CD4-positive, alpha-beta memory T cell (primary cell): ENCODE measurements at places on chromosomes 7 and 10.

- DNase-seq = no peak
- no peak overlapping the region for H3K4me3 ChIP-seq
- peaks cover 14% of the 10 kb centered on the region for H3K4me1 ChIP-seq
- no peak overlapping the region for H3K27ac ChIP-seq
- H3K36me3 ChIP-seq = no peaks in the 10 kb centered on the region
Measured at GRCh38 chr7:157009170-157009777, 1.2 kb downstream of the MNX1 start.

GRCh38 chr7:85535974-85536729, 349.3 kb upstream of the SEMA3D start:
- H3K27ac ChIP-seq = no peak overlapping the region
- DNase-seq = no peak
- H3K4me3 ChIP-seq = no peak overlapping the region
- H3K27me3 ChIP-seq = no peaks in the 10 kb centered on the region
- H3K36me3 ChIP-seq = no peaks in the 10 kb centered on the region

DNA sequence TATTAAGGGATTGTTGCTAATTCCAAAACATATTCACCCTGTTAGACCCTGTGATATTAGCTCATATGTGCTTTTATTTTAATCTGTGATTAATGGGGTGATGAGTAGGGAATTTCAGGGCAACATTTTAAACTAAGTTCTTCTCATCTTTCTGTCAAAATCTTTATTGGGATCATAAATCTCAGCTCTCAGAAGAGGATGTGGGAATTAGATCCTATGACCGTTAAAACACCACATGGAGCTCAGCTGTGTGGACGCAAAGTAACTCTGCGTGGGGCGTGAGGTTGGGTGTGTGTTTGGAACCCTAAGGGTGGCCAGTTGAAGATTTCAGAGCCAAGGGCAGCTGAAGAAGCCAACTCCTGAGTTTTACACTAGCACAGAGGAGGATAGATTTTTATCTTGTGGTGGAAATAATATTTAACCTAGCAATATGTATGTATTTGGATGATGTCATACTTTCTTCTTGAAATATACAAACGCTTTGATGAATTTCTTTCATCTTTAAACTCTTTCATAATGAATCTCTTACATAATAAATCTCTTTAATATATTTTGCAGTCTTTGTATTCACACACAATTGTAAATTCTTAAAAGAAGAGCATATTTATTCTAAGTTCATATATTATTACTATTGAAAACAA, 64.4 kb downstream of the EPDR1 start:
- no peaks in the 10 kb centered on the region for H3K4me1 ChIP-seq
- H3K4me3 ChIP-seq = no peak overlapping the region
- no peaks in the 10 kb centered on the region for H3K36me3 ChIP-seq
- no peak overlapping the region for H3K27ac ChIP-seq

GRCh38 chr10:17237149-17237527, 9.1 kb downstream of the VIM start:
- H3K4me1 ChIP-seq = peaks cover 42% of the 10 kb centered on the region
- no peak overlapping the region for H3K27ac ChIP-seq
- H3K4me3 ChIP-seq = no peak overlapping the region
- peaks cover 56% of the 10 kb centered on the region for H3K36me3 ChIP-seq
- no peaks in the 10 kb centered on the region for H3K27me3 ChIP-seq
- no peak for DNase-seq

DNA sequence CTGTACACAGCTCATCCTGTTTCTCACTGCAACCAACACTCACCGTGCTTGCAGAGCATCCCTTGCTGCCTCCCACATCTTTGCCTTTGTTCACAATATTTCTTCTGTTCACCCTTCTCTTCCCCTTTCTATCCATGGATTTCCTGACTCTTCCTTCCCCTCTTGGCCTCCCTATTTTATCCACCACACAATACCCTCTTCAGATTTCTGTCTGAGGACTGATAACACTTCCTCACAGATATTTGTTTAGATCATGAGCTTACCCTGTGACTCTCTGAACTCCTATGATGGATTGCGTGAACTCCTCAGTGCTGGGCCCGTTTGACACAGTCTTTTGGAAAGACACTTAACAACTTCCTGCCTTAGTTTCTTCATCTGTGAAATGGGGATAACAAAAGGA, 62.8 kb upstream of the GPR158 start:
- DNase-seq = no peak
- no peaks in the 10 kb centered on the region for H3K4me1 ChIP-seq

DNA sequence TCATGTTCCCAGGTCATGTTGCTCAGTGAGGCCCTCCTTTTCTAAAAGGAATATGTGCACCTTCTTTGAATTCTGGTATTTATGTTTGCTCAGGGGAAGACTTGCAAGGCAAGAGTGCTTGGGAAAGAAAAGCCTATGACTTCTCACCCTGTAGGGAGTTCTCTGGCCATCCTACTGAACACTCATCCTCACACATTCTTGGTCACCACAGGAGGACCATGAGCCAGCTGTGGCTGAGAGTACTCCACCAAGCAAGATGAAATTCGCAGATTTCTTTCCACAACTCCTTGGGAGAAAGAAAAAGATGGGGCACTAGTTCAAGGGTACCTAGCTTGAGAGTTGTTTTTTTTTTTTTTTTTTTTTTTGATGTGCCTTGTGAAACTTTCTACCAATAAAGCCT, 179.6 kb downstream of the FZD1 start:
- H3K4me3 ChIP-seq = no peak overlapping the region
- H3K36me3 ChIP-seq = no peaks in the 10 kb centered on the region
- no peak overlapping the region for H3K27ac ChIP-seq
- no peaks in the 10 kb centered on the region for H3K4me1 ChIP-seq

DNA sequence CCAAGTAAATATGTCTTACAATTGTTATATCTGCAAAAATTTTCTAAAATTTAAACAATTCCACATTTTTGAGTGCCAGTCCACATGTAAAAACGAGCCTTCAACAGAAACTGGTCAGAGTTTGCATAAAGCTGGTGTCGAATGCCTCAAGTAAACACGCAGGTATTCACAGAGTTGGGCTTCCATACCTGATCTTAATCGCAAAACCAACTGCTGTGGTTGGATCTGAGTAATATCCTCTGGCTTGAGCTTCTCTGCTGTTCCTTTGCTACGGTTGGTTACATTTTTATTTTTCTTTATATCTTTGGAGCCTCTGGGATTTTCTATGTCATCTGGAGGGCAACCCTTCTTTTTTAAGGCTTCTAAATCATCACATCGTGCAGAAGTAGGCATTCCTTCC, 28.4 kb downstream of the ITGB1 start:
- peaks cover 72% of the 10 kb centered on the region for H3K4me1 ChIP-seq
- H3K4me3 ChIP-seq = no peak overlapping the region
- peak; percentile 18 for DNase-seq
- no peaks in the 10 kb centered on the region for H3K27me3 ChIP-seq

DNA sequence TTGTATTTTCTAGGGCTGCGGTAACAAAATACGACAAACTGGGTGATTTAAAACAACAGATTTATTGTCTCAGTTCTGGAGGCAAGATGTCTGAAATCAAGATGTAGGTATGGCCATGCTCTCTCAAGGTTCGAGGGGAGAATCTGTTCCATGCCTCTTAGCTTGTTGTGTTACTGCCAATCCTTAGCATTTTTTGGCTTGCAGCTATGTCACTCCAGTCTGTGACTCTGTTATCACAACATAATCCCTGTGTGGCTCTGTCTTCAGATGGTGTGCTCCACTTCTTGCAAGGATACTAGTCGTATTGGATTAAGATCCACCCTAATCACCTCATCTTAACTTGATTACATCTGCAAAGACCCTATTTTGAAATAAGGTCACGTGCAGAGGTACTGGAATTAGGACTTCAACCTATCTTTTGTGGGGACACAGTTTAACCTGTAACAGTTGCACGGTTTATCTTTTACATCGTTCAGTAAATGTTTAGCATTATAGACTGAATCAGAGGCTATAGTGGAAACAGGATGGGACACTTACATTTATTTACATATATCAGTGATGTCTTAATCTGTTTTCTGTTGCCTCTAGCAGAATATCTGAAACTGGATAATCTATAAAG, 3.1 kb downstream of the C1GALT1 start:
- no peak overlapping the region for H3K27ac ChIP-seq
- no peak overlapping the region for H3K4me3 ChIP-seq
- DNase-seq = no peak

GRCh38 chr10:34537629-34538231, 277.4 kb downstream of the PARD3 start:
- DNase-seq = no peak
- no peaks in the 10 kb centered on the region for H3K27me3 ChIP-seq
- no peak overlapping the region for H3K4me3 ChIP-seq

GRCh38 chr7:21193895-21194294, 234.0 kb upstream of the SP4 start:
- no peaks in the 10 kb centered on the region for H3K27me3 ChIP-seq
- H3K36me3 ChIP-seq = no peaks in the 10 kb centered on the region
- no peaks in the 10 kb centered on the region for H3K4me1 ChIP-seq
- no peak for DNase-seq
- H3K27ac ChIP-seq = no peak overlapping the region

GRCh38 chr10:104589871-104590270, 51.2 kb upstream of the SORCS3 start:
- H3K27ac ChIP-seq = no peak overlapping the region
- no peak overlapping the region for H3K4me3 ChIP-seq
- no peaks in the 10 kb centered on the region for H3K36me3 ChIP-seq
- no peak for DNase-seq
- H3K27me3 ChIP-seq = no peaks in the 10 kb centered on the region

DNA sequence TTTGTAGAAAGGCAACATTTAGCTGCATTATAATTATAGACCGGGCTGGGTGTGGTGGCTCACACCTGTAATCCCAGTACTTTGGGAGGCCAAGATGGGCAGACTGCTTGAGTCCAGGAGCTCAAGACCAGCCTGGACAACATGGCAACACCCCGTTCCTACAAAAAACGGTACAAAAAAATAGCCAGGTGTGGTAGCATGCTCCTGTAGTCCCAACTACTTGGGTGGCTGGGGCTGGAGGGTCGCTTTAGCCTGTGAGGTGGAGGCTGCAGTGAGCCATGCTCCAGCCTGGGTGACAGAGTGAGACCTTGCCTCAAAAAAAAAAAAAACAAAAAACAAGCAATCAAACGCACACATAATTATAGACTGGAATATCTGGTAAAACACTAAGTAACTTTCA, 5.0 kb downstream of the YWHAG start:
- peaks cover 9% of the 10 kb centered on the region for H3K36me3 ChIP-seq
- no peak for DNase-seq
- H3K27me3 ChIP-seq = no peaks in the 10 kb centered on the region
- H3K4me1 ChIP-seq = peaks cover 71% of the 10 kb centered on the region
- no peak overlapping the region for H3K27ac ChIP-seq
- H3K4me3 ChIP-seq = no peak overlapping the region

DNA sequence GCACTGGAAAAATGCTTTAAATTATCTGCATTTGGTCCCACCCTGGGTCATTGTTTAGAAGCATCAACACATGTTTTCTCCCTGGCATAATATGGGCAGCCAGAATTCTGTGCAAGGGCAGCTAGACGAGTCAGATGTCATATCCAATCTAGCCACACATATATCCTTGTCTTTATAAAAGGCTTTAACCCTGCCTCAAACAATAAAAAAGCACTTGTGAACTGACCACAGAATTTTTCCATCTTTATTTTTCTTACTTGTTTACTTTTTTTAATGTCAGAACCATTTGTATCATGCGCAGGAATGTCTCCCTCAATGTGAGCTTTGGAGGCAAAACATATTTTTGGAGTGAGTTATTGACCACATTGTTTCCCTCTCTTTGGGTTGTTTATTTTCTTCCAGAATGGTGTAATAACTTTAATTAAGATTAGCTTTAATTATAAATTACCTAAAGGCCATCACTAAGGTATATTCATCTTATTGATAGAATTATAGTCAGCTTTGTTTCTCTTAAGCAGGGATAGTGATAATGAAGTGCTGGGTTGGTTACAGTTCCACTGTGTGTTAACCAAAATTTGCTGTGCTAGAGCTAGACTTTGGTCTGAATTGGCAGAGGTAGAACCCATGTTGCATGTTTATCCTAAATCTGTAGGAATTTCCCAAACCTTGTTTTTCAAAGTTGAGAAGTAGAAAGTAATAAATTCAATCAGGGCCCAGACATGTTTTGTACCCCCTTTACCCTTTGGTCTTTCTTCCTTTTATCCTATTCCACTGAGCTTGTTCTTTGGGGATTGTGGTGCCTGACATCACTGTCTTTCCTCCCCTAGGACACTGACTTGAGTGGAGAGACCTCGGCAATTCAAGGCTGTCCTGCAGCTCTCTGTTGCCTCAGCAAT, 1078.4 kb downstream of the KCNMA1 start:
- H3K27ac ChIP-seq = no peak overlapping the region
- H3K4me1 ChIP-seq = no peaks in the 10 kb centered on the region
- H3K36me3 ChIP-seq = no peaks in the 10 kb centered on the region
- DNase-seq = no peak

- no peaks in the 10 kb centered on the region for H3K36me3 ChIP-seq
- no peaks in the 10 kb centered on the region for H3K27me3 ChIP-seq
- H3K4me1 ChIP-seq = peaks cover 15% of the 10 kb centered on the region
- H3K27ac ChIP-seq = peak within 1 kb of the TSS; percentile 82
Measured at GRCh38 chr7:138460176-138460648, at the start of gene TRIM24. TRIM24 (plus strand) TSS chr7:138460259; CDS start chr7:138460549, 290 bp downstream.

DNA sequence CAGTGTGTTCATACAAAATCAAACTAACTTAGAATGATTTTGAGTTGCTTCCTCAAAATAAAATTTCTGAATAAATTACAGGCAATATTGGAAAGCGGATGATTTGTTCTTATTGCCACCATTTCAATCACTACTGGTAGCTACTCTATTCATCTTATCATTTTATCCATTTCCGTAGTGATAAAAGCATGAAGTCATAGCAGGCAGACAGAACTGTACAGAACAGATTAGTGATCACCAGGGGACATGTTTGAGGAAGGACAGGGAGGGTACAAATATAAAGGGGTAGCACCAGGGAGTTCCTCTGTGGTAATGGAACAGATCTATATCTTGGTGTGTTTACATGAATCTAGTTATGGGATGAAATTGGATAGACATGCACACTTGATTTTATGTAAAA, 138.5 kb downstream of the WNT2 start:
- DNase-seq = no peak
- H3K27ac ChIP-seq = no peak overlapping the region
- H3K4me1 ChIP-seq = no peaks in the 10 kb centered on the region
- no peaks in the 10 kb centered on the region for H3K36me3 ChIP-seq

DNA sequence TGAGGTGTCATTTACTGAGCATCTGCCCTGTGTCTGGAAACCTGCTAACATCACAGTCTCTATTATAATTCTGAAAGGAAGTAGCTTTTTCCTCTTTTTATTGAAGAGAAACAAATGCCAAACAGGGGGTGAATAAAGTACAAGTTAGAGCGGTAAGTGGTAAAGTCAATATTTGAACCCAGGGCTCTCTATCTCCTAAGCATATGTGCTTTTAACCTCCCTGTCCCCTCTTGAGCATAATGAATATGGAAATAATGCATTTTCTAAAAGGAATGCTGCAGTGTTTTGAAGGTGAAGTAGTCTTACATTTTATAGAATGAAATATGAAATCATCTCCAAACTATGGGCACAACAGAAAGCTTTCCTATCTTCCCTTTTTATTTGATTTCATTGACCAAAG, 196.7 kb downstream of the KIAA1217 start:
- no peaks in the 10 kb centered on the region for H3K36me3 ChIP-seq
- H3K27me3 ChIP-seq = no peaks in the 10 kb centered on the region
